ENCODE measurements at places on chromosomes 3 and 15.

GRCh38 chr3:134344560-134344959, 29.7 kb downstream of the AMOTL2 start:
- DNase-seq: no peak

DNA sequence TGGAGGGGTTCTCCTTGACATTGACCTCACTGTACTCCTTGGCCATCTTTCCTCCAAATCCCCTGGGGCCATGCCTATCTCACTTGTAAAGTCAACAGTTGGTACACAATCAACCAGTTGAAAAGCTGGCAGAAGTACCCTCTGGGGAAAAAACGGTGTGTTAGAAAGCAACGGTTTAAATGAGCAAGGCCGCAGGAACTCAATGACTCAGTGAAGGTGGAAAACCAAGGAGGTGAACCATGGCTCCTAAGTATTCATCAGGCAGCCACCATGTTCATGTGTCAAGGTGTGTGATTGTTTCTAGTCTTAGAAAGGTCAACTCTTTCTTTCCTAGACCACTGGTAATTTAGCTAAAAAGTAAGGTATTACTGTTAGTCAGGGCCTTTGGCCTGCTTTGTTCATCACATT, 130.9 kb upstream of the SATB1 start:
- DNase-seq: peak; percentile 39

DNA sequence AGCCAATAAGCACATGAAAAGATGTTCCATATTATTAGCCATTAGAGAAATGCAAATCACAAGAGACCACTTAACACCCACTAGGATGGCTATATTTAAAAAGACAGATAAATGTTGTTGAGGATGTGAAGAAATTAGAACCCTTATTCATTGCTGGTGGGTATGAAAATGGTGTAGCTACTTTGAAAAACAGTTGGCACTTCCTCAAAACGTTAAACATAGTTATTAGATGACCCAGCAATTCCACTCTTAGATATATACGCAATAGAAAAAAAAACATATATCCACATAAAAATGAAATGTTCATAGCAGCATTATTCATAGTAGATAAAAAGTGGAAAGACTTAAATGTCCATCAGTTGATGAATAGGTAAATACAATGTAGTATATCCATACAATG, 47.1 kb upstream of the TERB2 start:
- no peak for DNase-seq

DNA sequence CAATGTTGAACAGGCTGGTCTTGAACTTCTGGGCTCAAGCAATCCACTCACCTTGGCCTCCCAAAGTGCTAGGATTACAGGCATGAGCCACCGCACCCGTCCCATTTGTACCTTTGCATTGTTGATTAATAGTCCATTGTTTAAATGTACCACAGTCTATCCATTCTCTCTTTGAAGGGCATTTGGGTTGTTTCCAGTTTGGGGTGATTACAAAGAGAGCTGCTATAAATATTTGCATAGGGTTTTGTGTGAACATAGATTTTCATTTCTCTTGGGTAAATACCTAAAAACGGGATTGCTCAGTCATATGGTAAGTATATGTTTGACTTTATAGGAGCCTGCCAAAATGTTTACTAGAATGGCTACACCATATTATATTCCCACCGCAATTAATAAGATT, 13.7 kb upstream of the PTPRG start:
- no peak for DNase-seq

DNA sequence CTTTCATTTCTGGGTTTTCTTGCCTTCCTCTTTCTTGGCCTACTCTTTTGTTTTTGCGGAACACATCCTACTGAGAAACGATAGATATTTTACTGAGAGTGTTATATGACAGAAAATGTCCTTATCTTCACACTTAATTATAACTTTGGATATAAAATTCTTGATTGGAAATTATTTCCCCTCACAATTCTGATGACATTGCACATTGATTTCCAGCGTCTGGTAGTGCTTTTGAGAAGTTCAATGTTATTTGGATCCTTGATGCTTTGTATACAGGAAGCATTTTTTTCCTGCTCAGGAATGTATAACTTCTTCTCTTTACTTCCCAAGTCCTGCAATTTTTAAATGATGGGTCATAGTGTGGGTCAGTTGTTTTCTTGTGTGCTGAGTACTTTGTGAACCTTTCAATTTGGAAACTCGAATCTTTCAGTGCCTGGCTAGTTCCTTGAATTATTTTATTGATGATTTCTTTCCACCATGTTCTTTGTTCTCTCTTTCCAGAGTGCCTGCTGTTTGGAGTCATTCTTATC, 183.9 kb downstream of the PDCD6IP start:
- no peak for DNase-seq

- DNase-seq: peak; percentile 89
These were observed at the start of gene TWF2 for GRCh38 chr3:52238761-52239701. Gene TWF2 (minus strand): TSS chr3:52239158. CDS start chr3:52239016, 142 bp downstream.

DNA sequence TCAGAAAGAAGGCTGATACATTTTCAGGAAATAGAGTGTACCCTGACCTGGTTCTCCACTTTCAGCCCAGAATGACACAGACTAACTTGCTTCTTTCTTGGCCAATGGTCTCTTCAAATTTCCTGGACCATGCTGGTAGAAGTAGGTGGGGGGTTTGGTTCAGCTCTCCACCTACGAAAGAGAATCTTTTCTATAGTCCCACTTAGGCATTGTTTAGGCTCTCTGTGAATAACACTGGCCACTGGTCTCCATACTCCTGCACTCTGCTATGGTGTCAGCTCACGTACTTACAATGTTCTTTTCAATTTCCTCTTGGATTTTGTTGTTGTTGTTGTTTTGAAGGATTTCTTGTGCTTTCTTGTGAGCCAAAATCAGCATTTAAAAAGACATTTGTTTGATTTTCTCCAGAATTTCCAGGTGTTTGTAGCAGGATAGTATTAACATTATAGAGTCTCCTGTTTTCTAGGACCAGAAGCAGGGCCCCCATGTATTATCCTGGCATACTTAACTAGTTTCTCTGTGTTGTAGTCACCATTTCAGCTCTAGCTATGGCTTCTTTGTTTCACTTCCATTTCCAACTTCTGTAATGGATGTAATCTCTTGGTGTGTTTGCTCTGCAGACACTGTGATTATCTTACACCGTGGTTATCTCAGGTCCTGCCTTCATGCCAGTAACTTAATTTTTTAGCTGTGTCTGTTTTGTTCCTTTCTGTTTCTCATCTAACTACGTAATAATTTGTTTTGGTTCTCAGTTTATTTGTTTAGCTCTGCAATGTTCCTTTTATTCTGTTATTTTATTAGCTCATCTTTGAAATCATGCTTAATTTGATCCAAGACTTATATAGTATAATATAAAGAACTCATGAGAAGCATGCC, 61.4 kb downstream of the CHRNA7 start:
- DNase-seq: no peak

DNA sequence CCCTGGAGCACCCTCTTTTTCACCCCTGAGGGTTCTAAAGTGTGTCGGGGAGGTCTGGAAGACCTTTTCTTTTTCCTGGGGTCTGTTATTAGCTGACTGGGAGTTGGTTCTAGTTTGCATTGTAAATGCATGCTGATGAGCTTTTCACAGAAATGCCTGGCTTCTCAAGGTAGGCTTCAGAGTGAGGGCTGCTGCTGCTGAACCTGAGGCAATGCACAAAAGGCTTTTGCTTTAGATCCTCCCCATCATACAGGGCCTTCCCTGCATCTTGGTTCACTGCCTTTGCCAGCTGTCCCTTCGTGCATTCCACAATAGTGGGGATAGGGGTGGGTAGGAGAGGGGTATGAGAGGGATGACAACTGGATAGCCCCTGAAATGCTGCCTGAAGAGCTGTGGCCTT, 46.6 kb downstream of the FAH start:
- DNase-seq: no peak

DNA sequence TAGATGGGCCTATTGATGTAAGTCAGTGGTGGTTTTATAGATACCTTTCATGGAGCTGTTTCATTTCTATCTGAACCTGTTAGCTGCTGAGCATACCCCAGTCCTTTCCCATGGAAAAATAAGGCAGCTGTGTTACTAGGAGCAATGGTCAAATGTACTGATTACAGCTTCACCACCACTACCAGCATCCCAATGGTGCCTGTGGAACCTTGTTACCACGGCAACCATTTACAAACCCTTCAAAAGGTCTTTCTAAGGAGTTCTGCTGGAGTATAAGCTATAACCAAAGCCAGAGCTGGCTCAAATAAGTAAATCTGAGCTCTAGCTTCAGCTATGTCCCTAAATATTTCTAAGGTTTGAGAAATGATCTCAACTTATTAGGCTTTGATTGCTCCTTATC, 133.4 kb upstream of the ACP3 start:
- DNase-seq: no peak

GRCh38 chr15:50880651-50881114, 27.8 kb upstream of the AP4E1 start:
- DNase-seq: no peak

Measured in stimulated activated naive CD4-positive, alpha-beta T cell treated with Interleukin-2 at 50 U/mL for 16 hours (primary cell).